Right atrium auricular region (tissue), 2 donors: ENCODE measurements at places on chromosomes 3 and 15. TPM values are rescaled to one million over a fixed set of nuclear protein-coding genes. Genes with fewer than 3 reads are reported as not detected.

DNA sequence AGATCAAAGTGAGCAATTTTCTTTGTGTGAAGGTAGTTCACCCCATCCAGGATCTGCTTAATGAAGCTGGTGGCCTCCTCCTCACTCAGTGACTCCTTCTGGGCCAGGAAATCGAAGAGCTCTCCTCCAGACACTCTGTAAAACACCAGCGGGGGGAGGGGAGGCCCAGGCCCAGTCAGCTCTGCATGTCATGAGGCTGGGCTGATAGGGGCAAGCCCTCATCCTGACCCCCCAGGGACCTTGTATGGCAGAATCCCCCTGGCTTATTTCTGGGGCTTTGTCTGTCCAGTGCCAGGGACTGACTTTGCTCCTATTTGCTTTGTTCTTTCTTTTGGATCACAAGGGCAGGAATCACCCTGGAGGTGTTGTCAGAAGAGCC lies 74.9 kb downstream of the DAPK2 start:
- DNase-seq, result peak; percentile 50

- no peak for DNase-seq
These were observed 27.4 kb upstream of the FAM174B start for GRCh38 chr15:92682741-92683510.

DNA sequence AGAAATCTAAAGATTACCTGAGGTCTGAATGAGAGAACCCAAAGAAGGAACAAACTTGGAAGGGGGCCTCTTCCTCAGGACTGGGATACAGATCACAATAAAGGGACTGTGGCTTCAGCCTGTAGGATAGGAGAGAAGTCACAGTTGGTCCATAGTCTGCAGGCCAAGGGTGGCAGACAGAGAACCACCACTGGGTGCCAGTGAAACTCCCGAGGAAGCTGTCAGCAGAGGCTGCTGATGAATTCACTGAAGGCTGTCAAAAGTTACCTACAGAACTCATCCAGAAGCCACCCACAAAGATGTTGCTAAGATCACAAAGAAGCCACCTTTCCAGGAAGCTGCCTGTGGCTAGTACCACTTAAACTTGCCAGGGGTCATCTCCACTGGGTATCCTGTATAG lies 78.5 kb downstream of the TMCO5A start:
- no peak for DNase-seq

- no peak for DNase-seq
These were observed 44.0 kb downstream of the EDEM1 start for GRCh38 chr3:5231487-5231886.

DNA sequence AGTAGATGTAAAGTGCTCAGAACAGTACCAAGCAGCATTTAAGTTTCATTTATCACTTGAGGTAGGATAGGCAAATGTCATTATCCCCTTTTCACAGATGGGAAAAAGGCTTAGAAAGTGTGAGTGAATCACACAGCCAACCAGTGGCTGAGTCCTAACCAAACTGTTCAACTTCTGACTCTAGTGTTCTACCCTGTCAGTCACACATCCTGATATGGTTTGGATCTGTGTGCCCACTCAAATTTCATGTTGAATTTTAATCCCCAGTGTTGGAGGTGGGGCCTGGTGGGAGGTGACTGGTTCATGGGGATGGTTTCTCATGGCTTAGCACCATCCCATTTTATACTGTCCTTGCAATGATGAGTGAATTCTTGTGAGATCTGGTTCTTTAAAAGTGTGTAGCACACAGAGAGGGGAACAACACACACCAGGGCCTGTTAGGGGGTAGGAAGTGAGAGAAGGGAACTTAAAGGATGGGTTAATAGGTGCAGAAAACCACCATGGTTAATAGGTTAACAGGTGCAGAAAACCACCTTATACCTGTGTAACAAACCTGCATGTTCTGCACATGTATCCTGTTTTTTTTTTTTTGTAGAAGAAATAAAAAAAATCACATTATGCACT lies 304.7 kb downstream of the SUCLG2 start:
- DNase-seq, result no peak

The CXCR6 gene
- total RNA-seq, result 1.2 TPM

The MOBP gene
- total RNA-seq, result not detected
